Ammon's horn (tissue), 1 donor: ENCODE measurements at places on chromosomes 7 and 10.

GRCh38 chr10:113026679-113027078 lies 76.6 kb downstream of the TCF7L2 start:
- DNase-seq = no peak

DNA sequence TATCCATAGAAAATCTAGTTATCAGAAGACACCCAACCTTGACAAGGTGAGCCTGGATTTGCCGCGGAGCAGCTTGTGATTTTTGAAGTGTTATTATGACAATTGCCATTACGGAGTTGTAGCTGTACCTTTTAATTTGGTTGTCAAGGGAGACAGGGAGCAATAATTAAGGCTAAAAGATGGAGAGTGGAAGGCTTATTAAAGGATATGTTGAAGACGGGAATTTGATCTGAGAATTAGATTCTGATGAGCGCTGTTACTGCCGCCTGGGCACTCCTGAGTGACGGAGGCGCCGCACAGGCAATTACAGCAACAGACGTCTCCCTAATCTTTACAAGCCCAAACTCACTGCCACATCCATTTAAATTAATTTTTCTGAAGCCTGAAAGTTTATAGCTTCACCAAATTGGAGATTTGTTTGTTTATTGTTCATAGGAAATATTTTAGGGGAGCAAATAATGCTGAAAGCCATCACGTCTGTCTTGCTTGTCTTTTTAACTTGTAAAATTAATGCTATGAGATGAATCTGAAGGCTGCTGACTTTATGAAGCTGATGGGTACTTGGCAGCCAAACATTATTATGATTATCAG lies 475.0 kb upstream of the ADARB2 start:
- DNase-seq = no peak

DNA sequence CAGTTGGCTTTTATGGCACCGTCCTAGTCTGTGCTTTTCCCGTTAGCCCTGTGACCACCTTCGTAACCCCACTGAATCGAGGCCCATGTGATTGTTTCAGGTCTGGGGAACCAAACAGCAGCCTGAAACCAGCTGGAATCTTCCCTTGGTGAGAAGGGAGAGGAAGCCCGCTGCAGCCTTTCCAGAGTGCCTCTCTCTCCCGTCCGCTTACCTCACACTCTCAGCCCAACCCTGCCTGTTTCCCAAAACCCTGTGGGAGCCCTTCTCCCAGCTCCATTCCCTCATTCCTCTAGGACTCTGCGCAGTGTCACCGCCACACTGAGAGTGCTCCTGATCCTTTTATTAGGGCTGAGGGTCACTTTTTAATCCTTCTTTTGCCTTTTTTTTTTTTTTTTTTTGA lies 139.6 kb downstream of the WDR37 start:
- DNase-seq = no peak

DNA sequence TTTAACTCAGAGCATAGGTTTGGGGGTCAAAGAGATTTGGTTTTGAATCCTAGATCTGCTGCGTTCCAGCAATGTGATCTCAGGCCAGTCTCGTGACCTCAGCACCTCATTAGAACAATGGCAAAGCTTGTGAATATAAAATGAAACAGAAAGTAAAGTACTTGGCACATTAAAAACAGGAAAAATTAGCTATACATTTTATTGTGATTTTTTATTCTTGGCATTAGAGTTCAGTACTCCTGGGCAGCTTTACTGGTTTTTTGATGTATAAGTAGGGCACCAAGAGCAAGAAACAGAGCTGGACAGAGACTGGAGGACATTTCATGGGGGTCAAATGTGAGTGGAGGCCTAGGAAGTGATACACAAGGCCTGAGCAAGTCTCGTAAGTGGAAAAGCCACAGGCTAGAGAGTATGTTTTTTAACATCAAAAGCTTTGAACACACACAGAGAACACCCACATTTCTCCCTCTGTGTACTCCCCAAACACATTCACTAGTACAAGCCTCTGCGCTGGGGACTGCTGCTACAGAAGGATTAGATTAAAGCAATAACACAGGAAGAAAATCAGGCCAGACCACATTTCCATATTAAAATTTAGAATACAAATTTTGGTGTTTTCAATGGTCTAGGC lies 157.2 kb upstream of the SLC25A13 start:
- DNase-seq = peak; percentile 4

- peak; percentile 47 for DNase-seq
Measured at GRCh38 chr7:37342688-37343471, 105.8 kb downstream of the ELMO1 start.

DNA sequence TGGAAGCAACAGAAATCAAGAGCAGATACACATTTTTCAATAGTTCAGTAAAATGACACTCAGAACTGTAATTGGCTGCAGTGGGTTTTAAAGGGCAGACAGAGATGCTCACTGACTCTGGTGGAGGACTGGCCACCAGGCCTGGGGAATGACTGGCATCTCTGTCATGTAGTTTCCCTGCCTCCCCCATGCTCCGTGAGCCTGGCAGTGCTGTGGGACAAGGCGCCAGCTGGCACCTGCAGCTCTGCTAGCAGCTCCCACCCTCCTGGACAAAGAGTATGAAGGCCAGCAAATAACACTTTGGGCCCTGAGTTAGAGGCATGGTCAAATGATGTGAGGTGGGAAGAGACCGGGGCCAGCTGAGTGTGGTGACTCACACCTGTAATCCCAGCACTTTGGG lies 15.0 kb downstream of the TSPAN33 start:
- no peak for DNase-seq

- DNase-seq = peak; percentile 89
Measured at GRCh38 chr7:143380260-143380645, 892 bp upstream of the ZYX start.

GRCh38 chr7:8065356-8065813 lies 96.8 kb downstream of the GLCCI1 start:
- DNase-seq = no peak

- no peak for DNase-seq
Measured at GRCh38 chr7:77402818-77403217, 13.3 kb downstream of the GSAP start.

GRCh38 chr7:6438427-6438826 lies 9.3 kb downstream of the DAGLB start:
- no peak for DNase-seq

DNA sequence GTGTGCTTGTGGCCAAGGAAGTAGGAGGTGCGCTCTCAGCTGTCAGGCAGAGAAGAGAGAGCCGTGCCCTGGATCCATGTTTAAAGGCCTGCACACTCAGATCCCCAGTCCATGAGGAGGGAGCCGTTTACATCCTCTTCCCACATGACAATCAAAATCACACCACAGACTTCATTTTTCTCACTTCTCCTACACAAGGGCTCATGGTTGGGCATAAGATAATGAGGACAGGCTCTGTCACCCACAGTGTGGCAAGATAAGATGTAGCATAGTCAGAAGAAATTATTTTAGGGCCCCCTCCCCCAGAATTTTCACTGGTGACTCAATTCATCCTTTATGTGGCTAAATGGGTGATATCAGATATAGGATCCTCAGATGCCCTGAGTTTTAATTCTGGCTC lies 35.9 kb upstream of the INHBA start:
- DNase-seq = no peak

DNA sequence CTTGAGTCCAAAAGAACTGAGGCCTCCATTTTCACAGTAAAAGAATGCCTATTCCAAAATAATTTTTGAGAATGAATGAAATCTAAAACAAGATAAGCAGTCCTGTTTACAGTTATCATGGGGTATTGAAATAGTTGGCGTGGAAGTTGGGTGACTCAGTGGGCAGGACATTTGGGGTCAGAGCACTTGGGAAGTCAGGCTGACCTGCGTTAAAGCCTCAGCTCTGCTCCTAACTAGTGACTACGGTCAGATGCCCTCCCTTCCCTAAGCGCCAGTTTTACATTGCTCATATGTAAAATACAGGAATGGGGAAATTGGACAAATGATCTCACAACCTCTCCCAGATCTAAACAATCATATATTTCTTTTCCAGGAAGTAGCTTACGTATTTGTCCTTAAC lies 2.3 kb upstream of the PAPSS2 start:
- DNase-seq = no peak

- DNase-seq = no peak
Measured at GRCh38 chr7:14739168-14739840, 163.2 kb downstream of the DGKB start.

GRCh38 chr7:111690364-111691111 lies 128.2 kb upstream of the IMMP2L start:
- DNase-seq = no peak

DNA sequence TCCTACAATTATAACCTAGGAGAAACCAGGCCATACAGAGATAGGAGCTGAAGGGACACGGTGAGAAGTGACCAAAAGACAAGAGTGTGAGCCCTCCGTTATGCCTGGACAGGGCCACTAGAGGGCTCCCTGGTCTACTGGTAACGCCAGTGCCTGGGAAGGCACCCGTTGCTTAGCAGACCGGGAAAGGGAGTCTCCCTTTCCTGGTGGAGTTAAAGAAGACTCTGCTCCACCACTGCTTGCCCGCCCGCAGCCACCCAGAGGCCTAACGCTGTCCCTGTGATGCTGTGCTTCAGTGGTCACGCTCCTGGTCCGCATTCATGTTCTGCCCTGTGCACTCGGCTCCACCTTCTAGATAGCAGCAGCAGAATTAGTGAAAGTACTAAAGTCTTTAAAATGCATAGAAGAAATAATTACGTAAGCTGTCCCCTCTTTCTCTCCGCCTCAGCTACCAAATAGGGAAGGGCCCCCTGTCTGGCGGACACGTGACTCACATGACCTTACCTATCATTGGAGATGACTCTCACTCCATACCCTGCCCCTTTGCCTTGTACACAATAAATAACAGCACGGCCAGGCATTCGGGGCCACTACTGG lies 34.8 kb downstream of the GRID2IP start:
- DNase-seq = peak; percentile 93

DNA sequence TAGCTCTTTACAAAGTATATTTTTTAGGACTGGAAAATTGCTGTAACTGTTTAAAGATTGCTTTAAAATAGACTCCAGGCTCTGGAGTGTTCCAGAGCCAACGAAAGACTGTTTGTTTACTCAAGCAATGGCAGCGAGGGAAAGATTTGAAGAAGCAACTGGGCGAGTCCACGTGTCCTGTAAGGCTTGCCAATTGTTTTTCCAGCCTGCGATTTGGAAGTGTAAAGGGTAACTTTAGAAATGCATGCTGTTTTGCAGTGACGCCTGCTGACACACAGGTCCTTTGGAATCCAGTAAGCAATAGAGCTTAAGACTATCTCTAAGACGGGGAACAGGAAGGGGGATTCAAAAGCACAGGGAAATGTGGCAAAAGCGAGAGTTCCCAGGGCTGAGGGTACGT lies 55.8 kb downstream of the TACC2 start:
- DNase-seq = no peak

DNA sequence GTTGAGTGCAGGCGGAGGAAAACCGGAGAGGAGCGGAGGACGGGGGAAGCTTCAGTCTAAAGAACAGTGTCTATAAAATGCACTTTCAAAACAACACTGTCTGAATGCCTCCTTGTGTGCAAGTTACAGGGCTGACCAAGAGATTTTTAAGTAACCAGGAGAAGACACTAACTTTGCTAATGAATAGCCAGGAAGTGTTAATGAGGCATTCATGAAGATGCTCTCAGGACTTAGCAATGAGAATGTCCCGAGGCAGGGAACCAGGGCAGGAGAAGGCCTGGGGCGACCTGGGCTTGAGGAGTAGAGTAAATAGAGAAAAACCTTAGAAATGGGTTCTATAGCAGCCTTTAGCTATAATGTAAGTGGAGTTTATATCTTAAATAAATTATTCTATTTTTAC lies 312.1 kb downstream of the SKIDA1 start:
- DNase-seq = no peak

GRCh38 chr10:132879408-132880127 lies 62.8 kb downstream of the CFAP46 start:
- no peak for DNase-seq

GRCh38 chr7:46281071-46281470 lies 360.0 kb upstream of the IGFBP3 start:
- no peak for DNase-seq

GRCh38 chr10:130341356-130341755 lies 205.2 kb downstream of the GLRX3 start:
- DNase-seq = peak; percentile 29

DNA sequence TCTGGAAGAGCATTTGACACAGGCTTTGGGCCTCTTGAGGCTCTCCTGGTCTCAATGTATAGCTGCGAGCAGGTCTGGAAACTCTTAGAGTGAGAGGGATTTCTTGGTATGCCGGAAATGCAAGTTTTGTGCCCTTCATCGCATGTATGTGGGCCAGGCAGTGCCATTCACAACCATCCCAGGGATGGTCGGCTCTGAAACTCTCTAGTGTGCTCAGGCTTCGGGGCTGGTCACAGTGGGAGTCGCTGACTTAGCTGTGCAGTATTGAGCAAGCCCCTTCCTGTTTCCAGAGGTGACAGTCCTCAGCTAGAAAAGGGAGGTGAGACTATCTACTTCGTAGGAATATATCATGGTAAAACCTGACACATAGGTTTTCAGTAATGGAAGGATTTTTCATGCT lies 2.0 kb upstream of the AOAH start:
- DNase-seq = peak; percentile 29

GRCh38 chr7:27605283-27605682 lies 57.4 kb downstream of the HIBADH start:
- DNase-seq = no peak

DNA sequence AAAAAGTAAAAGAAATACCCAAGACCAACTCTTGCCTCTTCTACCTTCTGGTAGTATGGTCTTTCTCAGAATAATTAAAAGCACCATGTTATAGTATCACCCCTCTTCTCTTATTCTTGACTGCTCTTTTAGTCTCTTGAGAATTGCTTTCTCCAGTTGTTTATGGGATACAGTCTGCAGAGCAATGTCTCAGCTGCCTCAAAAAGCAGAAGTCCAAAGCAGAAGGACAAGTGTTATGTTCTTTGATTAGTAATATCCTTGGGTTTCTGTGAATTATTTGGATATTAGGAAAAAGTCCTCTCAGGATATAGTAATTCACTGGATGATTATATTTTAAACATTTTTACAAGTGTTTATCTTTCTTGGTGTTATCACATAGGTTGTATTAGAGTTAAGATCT lies 7.4 kb downstream of the TAS2R41 start:
- no peak for DNase-seq

- peak; percentile 59 for DNase-seq
Measured at GRCh38 chr10:80382989-80383388, 25.4 kb upstream of the PRXL2A start.
